H4 (cell line): ENCODE measurements at places on chromosomes 11 and 22. TPM values are rescaled to one million over a fixed set of nuclear protein-coding genes. Genes with fewer than 3 reads are reported as not detected.

KDELR3 gene
- 52.2 and 72.8 TPM in 2 replicates for total RNA-seq

TSSK2 gene
- total RNA-seq, result not detected in 2 replicates

ZP1 gene
- total RNA-seq, result 1.5 and 2.1 TPM in 2 replicates

OVOL1 gene
- not detected in 2 replicates for total RNA-seq

MFRP gene
- total RNA-seq, result not detected in 2 replicates

TMEM135 gene
- total RNA-seq, result 26.1 and 26.3 TPM in 2 replicates

TUBA8 gene
- total RNA-seq, result 0.06 TPM in 1 of 2 replicates, not detected in the other

AIFM3 gene
- not detected in 2 replicates for total RNA-seq

FZD4 gene
- 8.8 and 10.5 TPM in 2 replicates for total RNA-seq

SCN4B gene
- total RNA-seq, result 2.5 and 3.9 TPM in 2 replicates

NUP98 gene
- total RNA-seq, result 93.9 and 101 TPM in 2 replicates

PRDX5 gene
- total RNA-seq, result 186 and 206 TPM in 2 replicates

MISFA gene
- 2.8 and 4.3 TPM in 2 replicates for total RNA-seq

GRAMD1B gene
- 11.0 and 14.9 TPM in 2 replicates for total RNA-seq

BEST1 gene
- 0.39 and 0.62 TPM in 2 replicates for total RNA-seq

KRTAP5-8 gene
- not detected in 2 replicates for total RNA-seq

ELMOD1 gene
- 3.3 and 3.9 TPM in 2 replicates for total RNA-seq

SOX10 gene
- not detected in 2 replicates for total RNA-seq

SC5D gene
- 42.0 and 46.9 TPM in 2 replicates for total RNA-seq

RELA gene
- total RNA-seq, result 26.3 and 48.1 TPM in 2 replicates

EFCAB6 gene
- 2.6 TPM in 2 replicates for total RNA-seq

PTPN5 gene
- total RNA-seq, result not detected in 2 replicates

ISX gene
- total RNA-seq, result not detected in 2 replicates

OR10A3 gene
- total RNA-seq, result not detected in 2 replicates

SCN3B gene
- total RNA-seq, result 0.39 TPM in 1 of 2 replicates, not detected in the other

SUSD2 gene
- total RNA-seq, result 0.12 and 0.37 TPM in 2 replicates

CCDC89 gene
- total RNA-seq, result not detected in 2 replicates

FAT3 gene
- total RNA-seq, result 0.04 and 0.08 TPM in 2 replicates

PRRG4 gene
- total RNA-seq, result 0.25 TPM in 2 replicates

MCHR1 gene
- total RNA-seq, result not detected in 2 replicates

TMEM45B gene
- not detected in 2 replicates for total RNA-seq

GALNT18 gene
- total RNA-seq, result 5.0 and 6.8 TPM in 2 replicates

TMA7B gene
- total RNA-seq, result not detected in 2 replicates

SAA2 gene
- not detected in 2 replicates for total RNA-seq

PATE2 gene
- not detected in 2 replicates for total RNA-seq

KRTAP5-6 gene
- not detected in 2 replicates for total RNA-seq

CADM1 gene
- 35.4 and 46.9 TPM in 2 replicates for total RNA-seq

ANO5 gene
- 1.4 and 1.8 TPM in 2 replicates for total RNA-seq

OR52I1 gene
- not detected in 2 replicates for total RNA-seq

OR52H1 gene
- not detected in 2 replicates for total RNA-seq

SLC22A6 gene
- not detected in 2 replicates for total RNA-seq

NAA40 gene
- total RNA-seq, result 6.1 and 10.5 TPM in 2 replicates

FADD gene
- 23.2 and 35.2 TPM in 2 replicates for total RNA-seq

GSTT2 gene
- total RNA-seq, result 1.7 TPM in 1 of 2 replicates, not detected in the other

DERL3 gene
- total RNA-seq, result 0.43 and 1.6 TPM in 2 replicates

TRIM49 gene
- not detected in 2 replicates for total RNA-seq

MOV10L1 gene
- 1.8 and 2.9 TPM in 2 replicates for total RNA-seq

CASP5 gene
- not detected in 2 replicates for total RNA-seq

TRIM29 gene
- total RNA-seq, result 1.4 and 2.8 TPM in 2 replicates

OR5M3 gene
- total RNA-seq, result not detected in 2 replicates

CDC42BPG gene
- total RNA-seq, result 0.02 TPM in 1 of 2 replicates, not detected in the other

SUN2 gene
- total RNA-seq, result 42.0 and 57.2 TPM in 2 replicates

NNMT gene
- 895 and 907 TPM in 2 replicates for total RNA-seq

GLYAT gene
- total RNA-seq, result not detected in 2 replicates
